Epithelial cell of proximal tubule (primary cell): ENCODE measurements at places on chromosomes 6 and 20. TPM values are rescaled to one million over a fixed set of nuclear protein-coding genes. Genes with fewer than 3 reads are reported as not detected.

DNA sequence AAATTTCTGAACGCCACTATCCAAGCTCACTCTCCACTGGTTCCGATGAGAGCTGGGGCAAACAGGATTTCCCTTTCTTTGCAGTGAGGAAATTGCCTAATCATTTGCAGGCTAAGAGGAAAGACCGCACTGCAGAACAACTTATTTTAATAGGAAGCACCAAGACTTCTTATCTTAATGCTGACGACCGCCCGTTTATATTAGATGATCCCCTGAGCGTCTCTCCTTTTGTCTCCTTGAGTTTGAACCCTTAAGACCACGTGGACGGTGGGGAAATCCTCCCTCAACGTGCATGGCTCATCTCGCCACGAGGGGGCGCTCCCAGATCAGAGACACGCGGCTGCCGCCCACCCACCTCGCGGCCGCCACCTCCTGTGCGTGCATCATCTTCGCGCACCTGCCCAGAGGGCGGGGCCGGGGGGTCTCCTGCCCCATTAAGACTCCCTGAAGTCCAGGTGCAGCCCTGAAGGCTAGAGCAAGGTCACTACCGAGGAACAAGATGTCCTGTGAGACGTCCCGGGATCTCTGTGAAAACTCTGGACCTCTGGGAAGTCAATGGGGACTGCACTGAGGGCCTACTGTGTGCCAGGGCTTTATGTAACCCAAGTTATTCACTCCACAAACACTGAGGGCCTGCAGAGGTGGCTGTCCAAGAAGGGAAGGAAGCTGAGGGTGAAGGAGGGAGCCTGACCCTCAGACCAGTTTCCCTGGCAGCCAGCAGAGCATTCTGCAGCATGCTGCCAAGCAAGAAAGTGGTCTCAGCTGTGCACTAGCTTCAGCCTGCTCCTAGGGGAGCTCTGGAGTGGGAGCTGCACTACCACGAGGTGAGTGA, 28.1 kb downstream of the PDYN start:
- DNase-seq: peak; percentile 2

The GLP1R gene
- 0.07 TPM in 1 of 2 replicates, not detected in the other for total RNA-seq

DNA sequence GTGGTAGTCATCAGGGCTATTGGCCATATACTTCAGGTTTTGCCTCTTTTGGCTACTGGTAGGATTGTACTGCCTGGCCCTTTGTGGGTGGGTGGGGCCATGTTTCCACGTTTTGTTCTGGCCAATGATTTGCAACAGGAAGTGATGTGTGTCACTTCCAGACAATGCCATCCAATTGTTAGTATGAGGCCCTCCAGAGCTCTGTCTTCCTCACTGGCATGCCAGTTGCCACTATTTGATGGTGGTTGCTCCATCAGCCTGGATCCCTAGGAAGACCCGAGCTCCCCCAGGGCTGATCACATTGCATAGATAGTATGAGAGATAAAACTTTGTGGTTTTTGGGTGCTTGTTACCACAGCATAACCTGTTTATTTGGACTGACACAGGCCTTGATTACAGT, 7.7 kb upstream of the LRRN4 start:
- no peak for DNase-seq

- no peak for DNase-seq
Measured at GRCh38 chr20:60395991-60396390, 437.8 kb downstream of the CDH26 start.

DNA sequence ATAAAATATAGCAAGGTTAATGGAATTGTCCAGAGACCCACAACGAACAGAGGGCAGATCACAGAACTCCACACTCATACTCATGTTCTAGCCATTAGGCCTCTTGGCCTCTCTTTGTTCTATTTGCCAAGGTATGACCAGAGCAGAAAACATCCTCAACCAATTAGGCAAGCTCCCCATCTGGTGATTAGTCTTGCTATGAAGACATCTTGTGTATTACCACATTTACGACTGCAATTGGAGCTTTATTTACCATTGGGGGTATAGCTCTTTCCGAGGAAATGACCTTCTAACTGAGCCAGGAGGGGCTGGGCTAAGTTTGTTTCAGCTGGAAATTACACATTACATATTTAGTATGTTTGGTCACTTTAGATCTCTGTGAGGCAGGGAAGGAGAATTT, 593.9 kb downstream of the CD109 start:
- DNase-seq: no peak

DNA sequence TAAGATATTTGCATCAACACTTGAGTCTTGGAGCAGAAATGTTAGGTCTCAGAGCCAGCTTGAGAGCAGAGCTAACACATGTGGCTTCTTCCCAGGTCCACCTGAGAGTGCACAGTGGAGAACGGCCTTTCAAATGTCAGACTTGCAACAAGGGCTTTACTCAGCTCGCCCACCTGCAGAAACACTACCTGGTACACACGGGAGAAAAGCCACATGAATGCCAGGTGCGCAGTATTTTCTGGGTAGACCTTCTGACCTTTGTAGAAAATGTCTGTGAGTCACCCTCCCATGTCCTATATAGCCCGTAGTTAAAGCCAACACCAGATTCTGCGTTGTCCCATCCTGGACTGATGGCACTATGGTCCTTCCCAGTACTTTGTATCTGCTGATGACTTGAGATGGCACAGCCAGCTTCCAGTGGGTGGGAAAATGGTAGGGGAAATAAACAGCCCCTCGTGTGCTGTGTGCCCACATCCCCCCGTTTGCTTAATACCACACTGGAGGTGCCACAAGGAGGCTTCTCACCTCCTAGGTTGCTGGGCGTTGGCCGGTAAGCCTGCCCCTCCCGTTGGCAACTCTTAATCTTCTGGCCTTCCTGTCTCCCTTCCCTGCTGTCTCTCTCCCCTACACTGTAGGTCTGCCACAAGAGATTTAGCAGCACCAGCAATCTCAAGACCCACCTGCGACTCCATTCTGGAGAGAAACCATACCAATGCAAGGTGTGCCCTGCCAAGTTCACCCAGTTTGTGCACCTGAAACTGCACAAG, 20.3 kb downstream of the PRDM1 start:
- no peak for DNase-seq

- DNase-seq: no peak
Measured at GRCh38 chr20:33352258-33353012, 48.9 kb downstream of the CDK5RAP1 start.
